ENCODE measurements at places on chromosomes 5 and 9.

DNA sequence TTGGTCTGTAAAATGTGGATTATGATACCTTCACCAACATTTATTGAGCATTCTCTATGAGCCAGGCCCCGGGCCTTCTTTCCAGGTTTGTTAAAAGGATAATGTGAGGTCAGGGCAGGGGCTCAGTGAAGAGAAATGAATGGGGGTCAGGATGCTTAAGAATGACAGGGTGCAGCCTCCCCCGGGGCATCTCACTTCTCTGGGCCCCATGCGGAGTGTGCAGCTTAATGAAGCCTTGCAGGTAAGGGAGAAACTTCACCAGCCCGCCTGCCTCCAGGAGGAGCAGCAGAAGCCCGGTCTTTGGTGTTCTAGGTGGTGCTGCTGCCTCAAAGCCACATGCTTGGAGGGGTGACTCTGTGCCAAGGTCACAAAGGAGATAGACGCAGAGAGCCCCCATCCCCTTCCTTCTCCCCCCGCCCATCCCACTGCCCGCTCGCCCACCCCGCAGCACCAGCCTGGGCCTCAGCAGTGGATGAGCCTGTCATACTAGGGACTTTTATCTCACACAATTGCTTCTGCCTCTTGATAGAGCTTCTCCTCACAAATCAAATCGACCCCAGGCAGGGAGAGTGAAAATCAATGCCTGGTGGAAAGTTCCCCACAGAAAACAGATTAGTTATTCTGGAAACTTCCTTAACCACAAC lies 244.8 kb downstream of the PBX3 start:
- no peak for DNase-seq

GRCh38 chr9:91864380-91864779 lies 85.6 kb downstream of the ROR2 start:
- no peak for DNase-seq

DNA sequence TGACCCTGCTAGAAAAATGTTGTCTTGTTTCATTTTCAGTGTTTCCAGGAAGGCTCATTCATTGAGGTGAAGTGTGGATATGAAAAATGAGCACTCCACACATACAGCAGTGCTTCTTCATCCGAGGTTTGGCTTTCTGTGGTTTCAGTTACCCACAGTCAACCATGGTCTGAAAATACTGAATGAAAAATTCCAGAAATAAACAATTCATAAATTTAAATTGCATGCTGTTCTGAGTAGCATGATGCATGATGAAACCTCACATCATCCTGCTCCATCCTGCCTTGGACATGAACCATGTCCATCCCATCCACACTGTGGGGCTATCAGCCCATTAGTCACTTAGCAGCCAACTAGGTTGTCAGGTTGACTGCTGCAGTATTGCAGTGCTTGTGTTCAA lies 10.4 kb upstream of the SLC45A2 start:
- no peak for DNase-seq

DNA sequence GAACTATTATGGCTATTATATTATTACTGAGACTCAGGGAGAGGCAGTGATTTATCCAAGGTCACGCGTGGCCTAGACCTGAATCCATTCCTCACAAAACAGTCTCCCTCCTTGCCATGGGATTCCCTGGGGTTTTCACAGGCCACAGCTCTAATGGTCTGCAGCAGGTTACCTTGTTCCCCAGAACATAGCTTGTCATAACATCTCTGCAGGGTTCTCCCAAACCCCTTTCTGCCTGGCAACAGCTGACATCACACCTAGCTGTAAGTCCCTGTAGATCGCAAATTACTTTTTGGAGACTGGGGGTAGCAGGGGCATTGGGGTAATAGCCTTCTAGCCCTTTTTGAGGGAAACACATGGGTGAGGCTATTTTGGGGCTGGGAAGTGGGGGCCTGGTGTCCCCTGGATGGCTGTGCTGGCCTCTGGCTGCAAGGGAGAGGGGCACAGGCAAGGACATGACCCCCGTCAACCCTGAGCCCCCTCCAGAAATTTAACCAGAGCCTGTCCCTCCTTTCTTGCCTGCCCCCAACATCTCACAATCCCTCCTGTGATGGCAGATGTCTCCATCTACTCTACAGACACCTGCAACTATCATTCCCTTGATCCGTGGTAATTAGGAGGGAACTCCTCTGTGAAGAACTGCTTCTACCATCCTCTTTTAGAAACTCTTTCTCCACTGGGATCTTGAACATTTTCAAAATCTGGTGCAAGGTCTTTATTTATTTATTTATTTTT lies 1.3 kb downstream of the CD74 start:
- DNase-seq: peak; percentile 54

- DNase-seq: no peak
These were observed 35.3 kb upstream of the HSPA9 start for GRCh38 chr5:138610415-138610917.

DNA sequence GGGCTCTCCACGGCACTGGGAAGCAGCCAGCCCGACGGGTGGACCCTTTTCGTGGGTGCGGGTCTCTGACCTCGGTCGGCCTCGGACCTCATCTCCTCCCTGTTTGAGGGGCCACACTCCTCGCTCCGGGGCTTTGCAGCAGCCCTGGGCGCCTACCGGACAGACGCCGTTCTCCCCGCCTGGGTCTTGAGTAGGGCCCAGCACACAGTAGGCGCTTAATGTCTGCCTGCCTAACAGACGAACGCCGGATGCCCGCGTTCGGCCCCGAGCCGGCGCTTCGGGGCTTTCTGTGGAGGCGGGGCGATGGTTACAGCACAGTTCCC lies 842 bp upstream of the GTF3C5 start:
- DNase-seq: no peak

- no peak for DNase-seq
These were observed 87.1 kb upstream of the COL5A1 start for GRCh38 chr9:134554373-134555093.

DNA sequence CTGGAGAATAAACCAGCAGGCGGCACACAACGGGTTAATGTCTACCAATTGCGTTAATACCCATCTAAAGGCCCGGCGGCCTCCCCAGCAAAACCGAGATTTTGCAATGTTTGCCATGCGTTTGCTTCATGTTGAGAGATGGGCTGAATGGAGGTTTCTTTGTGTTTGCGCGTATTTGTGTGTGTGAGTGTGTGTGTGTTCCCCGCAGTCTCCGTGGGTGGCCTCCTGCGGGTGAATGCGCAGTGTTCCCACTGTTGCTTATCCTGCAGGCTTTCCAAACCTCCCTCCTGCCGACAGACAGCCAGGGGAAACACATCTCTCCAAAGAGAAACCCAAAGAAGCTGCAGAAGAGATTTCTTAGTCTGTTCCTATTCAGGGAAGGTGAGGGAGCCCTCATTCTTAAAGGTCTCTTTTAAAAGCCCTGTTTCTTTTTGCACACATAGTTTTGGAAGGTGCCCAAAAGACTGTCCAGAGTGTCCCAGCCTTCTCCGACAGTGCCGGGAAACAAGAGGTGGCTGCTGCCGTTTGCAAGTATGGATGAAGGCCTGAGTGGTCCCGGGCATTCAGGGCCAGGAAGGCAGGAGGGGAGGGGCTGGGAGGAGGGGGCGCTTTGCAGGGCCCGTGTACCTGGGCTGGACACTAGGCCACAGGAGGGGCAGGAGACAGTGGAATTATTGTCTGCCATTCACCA lies 103.8 kb upstream of the ERCC6L2 start:
- no peak for DNase-seq

GRCh38 chr9:82104252-82104651 lies 115.7 kb downstream of the SPATA31D1 start:
- no peak for DNase-seq

DNA sequence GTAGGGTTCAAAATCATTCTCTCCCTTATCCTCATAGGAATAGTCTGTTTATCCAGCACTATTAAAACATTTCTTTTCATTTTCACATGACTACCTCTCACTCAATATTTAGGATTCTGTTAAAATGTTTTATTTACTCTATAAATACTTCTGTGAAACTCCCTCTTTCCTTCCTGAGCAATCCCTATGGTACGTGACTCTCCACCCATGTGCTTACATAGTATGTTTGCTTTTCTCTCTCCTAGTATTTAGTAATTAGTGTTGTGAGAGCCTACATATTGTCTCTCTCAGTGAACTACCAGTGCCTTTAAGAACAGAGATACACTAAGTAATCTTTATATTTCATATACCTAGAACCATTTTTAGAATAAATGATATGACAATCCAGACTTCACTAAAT lies 46.0 kb downstream of the PTPRD start:
- DNase-seq: no peak

GRCh38 chr9:137449931-137450538 lies 8.9 kb upstream of the ENTPD8 start:
- no peak for DNase-seq

DNA sequence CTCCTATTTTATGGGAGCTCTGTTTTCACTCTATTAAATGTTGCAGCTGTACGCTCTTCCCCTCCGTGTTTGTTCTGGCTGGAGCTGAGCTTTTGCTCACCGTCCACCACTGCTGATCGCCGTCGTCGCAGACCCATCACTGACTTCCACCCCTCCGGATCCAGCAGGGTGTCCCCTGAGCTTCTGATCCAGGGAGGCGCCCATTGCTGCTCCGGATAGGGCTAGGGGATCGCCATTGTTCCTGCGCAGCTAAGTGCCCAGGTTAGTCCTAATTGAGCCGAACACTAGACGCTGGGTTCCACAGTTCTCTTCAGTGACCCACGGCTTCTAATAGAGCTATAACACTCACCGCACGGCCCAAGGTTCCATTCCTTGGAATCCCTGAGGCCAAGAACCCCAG lies 96.2 kb upstream of the PRDM9 start:
- DNase-seq: no peak

- no peak for DNase-seq
These were observed 387.3 kb downstream of the NR2F1-AS1 start for GRCh38 chr5:93193431-93194347.

GRCh38 chr5:107274571-107274970 lies 396.2 kb downstream of the EFNA5 start:
- no peak for DNase-seq

DNA sequence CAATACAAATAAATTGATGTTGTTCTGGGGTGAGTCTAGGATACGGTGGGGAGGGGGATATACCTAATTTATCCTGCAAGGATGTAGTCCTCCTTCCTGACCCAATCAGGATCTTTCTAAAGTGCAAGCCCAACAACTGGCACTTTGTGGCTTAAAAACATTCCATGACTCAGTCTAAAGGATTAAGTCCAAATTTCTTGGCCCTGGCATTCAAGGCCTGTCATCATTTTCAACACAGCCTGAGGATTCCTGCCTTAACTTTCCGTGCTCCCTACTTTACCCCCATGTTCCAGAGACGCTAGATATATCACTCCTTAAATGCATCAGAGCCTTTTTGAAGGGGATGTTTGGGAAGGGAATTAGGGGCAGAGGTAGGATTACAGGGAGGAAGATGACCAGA lies 1.0 kb downstream of the FAM221B start:
- DNase-seq: no peak

DNA sequence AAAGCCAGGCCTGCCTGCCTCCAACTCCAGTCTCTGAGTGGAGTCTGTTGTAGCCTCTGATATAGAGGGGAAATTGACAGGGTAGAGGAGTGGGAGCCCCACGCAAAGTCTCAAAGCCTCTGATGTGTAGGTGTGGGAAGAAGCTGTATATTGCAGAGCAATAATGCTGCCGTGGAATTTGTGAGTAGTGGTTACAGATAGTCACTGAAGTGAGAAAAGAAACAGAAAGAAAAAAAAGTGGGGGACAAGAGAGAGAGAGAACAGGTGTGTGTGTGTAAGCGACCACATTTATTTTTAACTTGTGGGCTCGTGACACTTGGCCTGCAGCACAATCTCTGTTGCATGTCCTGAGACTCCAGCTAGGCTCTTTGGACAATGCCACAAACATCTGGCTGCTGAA lies 227.8 kb downstream of the NSG2 start:
- DNase-seq: no peak

DNA sequence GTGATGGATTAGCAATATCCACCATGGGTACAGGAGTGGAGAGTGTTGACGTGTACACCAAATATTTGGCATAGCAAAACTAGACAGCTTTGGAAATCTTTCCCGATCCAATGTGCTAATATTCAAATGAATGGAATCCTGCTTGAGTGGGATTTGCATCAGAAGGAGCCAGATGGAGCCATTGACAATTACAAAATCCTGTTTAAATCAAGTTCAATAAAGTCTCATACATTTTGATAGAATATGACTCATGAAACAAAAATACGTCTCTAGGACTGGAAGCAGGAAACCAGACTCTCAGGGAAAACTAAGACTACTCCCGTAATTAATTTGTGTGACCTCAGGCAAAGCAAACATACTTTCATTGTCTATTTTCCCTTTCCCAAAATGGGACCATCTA lies 13.0 kb downstream of the TNC start:
- no peak for DNase-seq

DNA sequence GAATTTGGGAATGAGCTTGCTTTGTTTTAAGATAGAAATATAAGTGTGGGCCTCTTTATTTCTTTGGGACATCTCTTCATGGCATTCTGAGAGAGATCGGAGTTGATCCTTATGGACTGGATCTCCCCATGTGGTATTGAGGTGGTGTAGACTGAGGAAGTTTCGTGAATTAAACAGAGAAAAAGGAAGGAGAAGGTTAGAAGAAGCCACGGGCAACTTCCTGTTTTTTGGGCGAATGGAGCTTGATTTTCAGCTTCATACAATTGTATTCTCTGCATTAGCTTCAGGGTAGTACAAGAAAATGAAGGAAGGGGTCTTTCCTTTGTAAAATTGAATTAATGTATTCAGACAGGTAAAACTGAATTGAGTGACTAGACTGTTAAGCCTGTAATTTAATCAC lies 70.5 kb upstream of the HMHB1 start:
- DNase-seq: no peak

GRCh38 chr5:75140277-75140676 lies 87.9 kb upstream of the GCNT4 start:
- no peak for DNase-seq

GRCh38 chr5:158068964-158069363 lies 210.0 kb upstream of the CLINT1 start:
- no peak for DNase-seq

DNA sequence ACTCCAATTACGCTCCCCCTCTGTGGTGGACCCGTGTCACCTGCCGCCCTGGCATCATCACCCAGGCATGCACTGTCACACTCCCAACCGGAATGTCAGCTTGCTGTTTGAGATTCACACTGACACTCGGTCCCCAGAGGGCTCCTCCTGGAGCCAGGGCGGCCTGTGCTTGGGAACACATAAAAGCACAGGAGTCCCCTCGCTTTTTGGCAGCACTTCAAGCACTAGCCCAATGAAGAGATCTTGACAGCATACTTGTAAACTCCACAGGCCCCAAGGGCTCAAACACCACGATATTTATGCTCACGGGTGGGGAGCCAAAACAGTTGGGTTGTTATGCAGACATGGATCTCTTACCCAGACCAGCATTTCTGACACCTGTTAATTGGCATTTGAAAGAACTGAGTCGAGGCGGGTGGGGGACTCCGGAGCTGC lies 90.8 kb upstream of the EGFLAM start:
- DNase-seq: no peak

GRCh38 chr9:82332774-82333152 lies 344.2 kb downstream of the SPATA31D1 start:
- DNase-seq: no peak

GRCh38 chr9:92965061-92965758 lies 17.9 kb downstream of the FGD3 start:
- DNase-seq: no peak

- no peak for DNase-seq
These were observed 46.5 kb downstream of the PTBP3 start for GRCh38 chr9:112286926-112287325.

All from stimulated activated CD4-positive, alpha-beta T cell treated with anti-CD3 and anti-CD28 coated beads, Interleukin-4, amount 100 ng/mL, for 48 hours (primary cell).